Kasumi-1 (cell line): ENCODE measurements at places on chromosomes 2 and 18.

- DNase-seq, result no peak
These were observed 4.5 kb downstream of the NR4A2 start for GRCh38 chr2:156327835-156328695.

- DNase-seq, result no peak
These were observed 424.0 kb downstream of the ARHGAP15 start for GRCh38 chr2:143553261-143553660.

- no peak for DNase-seq
These were observed 32.9 kb downstream of the TPRKB start for GRCh38 chr2:73704285-73704684.

- no peak for DNase-seq
These were observed 23.7 kb downstream of the COL6A3 start for GRCh38 chr2:237390235-237390634.

- DNase-seq, result no peak
These were observed 7.3 kb upstream of the CDK5R2 start for GRCh38 chr2:218952160-218952559.

DNA sequence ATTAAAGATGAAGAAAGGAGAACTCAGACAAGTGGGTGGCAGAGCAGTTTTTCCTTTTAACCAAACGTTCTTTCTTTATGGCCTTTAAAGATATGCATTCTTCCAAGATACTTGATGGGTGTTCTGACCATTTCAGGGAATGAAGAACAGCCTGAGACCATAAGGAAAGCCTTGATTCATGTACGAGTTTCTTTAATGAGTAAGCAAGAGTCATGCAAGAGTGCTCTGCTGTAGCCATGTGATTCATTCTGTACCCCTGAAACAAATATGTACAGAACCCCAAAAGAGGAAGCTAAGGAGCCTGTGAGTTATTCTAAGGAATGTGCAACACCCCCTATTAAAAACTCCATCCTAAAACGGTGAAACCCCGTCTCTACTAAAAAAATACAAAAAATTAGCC is 372.8 kb downstream of the MTX2 start:
- no peak for DNase-seq

DNA sequence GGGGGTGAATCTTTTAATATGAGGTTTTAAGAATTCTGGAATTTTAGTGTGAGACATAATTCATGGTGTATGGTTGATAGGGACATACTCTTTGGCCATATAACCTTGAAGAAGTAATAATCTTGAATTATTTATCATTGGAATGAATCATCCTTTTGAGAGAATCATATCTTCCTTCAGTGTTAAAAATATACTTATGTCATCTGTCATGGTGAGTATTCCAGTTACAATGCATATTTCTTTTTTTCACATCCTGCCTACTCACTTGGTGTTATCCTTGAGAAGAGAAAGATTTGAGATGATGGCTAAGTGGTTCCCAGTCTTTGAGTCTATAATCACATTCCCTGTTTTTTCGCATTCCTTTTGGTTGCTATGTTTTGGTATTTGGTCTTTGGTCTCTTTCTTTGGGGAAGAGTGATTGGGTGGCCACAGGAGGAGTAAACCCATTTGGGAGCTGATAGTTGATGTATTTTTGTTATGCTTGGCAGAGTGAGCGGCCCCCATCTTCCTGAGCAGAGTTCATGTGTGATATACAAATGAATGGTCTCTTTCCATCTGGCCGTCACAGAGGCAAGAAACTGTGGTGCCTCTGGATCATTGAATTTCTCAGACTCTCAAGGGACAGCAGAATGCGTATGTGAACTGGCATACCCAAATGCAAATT is 21.6 kb downstream of the ASAP2 start:
- DNase-seq, result no peak

GRCh38 chr2:135607561-135607960 is 76.3 kb downstream of the R3HDM1 start:
- DNase-seq, result no peak

- peak; percentile 25 for DNase-seq
These were observed 659 bp downstream of the CHMP1B start for GRCh38 chr18:11851806-11852337.

GRCh38 chr18:48609820-48610815 is 71.3 kb downstream of the CTIF start:
- no peak for DNase-seq

GRCh38 chr2:36192983-36193382 is 162.6 kb upstream of the CRIM1 start:
- DNase-seq, result no peak

DNA sequence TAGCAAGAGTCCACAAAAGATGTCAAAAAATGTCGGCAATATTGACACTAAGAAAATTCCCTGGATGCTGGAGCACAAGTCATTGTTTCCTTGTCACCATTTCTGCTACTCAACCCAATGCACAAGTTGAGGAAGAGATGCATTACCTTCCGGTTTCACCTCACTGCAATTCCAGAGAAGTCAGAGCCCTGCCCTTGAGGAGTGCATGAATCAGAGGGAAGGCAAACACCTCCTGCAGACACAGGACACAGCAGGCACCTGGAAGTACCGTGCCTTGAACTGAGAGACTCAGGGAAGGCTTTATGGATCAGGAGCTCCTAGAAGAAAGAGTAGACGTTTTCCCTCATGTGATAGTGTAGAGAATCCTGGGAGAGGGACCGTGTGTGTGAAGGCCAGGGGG is 62.7 kb upstream of the ARL4C start:
- DNase-seq, result no peak

DNA sequence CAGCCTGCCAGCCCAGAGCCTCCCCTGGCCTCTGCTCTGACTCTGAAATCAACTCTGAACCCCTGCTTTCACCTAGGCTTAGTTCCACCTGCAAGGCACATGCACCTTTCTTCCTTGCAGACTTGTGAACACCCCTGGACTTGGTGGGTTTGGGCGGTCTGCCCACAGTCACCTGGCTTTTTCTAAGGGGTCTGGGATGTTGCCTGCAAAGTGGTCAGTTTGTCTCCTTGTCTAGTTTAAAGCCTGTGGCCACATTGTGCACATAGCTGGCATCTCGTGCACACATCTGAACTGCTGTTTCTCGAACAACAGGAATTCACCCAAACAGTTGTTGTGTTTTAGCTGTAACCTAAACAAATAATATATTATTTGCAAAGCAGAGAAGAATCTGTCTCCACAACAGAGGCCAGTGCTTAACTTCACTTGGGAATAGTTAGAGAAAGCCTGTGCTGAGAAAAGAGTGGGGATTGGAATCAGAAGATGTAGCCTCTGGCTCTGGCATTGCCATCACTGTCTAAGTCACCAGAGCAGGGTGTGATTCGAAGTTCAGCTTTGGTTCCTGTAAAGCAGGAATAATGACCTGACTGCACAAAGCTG is 108.5 kb downstream of the TMEM18 start:
- DNase-seq, result no peak

DNA sequence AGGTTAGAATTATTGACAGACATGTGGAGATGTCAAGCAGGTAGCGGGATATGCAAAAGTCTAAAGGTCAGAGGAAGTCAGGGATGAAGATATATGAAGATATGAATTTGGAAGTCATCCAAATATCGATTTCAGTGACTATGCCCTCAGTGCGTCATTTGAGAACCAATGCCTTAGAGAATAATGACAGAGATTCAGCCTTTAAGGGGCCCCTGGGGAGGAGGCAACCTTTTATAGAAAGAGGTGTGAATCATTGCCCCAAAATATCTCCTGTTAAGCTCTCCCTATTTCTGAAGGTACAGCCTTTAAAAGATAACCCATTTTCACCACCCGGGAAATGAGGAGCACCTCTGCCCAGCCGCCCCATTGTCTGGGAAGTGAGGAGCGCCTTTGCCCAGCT is 223.4 kb downstream of the NCKAP5 start:
- no peak for DNase-seq

- DNase-seq, result no peak
These were observed 420.8 kb upstream of the SPHKAP start for GRCh38 chr2:228602288-228602687.

GRCh38 chr18:3132700-3133099 is 87.1 kb downstream of the MYOM1 start:
- no peak for DNase-seq

DNA sequence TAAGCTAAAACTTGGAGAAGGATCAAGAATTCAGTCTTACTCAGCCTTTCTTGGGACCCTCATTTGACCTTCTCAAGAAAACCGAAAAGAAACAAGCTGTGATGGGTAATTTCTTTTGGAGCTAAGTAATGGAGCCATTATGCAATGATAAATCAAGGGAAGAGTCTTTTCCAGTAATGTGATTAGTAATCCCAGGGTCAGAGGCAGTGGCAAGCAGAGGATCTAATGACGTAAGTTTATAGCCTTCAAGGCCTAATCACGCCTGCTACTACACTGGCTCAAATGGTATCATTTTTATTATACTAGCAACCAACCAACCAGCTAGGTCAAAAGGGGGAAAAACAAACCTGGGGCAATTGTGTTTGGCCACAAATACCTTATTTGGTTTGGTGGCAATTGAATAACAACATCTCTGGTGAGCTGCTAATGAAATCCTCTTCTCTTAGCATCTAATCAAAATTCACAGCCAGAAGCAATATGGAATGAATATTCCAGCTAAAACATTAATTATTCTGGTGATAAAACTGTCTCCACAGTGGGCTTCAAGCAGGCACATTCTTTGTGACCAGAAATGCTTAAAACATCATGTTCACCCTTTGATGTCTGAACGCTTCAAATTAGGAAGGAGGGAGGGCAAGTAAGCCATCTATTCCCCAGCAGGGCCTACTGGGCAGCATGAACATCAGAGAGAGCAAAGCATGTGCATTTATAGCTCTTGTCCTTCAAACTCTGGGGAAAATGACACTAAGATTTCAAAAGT is 114.9 kb upstream of the SULT1C3 start:
- DNase-seq, result no peak

DNA sequence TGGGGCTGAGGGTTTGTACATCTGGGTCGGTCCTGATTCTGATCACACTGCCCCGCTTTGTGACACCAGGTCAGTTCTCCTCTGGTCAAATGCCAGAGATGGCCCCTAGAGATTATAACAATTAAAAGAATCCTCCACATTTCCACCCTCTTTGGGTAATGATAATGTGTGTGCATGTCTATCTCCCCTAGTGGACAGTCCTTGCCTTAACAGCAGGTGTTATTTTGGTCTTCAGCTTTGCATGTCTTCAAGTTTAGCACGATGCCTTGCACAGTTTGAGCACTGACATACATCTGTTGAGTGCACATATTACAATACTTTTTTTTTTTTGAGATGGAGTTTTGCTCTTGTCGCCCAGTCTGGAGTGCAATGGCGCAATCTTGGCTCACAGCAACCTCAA is 25.7 kb upstream of the COX7A2L start:
- DNase-seq, result no peak

DNA sequence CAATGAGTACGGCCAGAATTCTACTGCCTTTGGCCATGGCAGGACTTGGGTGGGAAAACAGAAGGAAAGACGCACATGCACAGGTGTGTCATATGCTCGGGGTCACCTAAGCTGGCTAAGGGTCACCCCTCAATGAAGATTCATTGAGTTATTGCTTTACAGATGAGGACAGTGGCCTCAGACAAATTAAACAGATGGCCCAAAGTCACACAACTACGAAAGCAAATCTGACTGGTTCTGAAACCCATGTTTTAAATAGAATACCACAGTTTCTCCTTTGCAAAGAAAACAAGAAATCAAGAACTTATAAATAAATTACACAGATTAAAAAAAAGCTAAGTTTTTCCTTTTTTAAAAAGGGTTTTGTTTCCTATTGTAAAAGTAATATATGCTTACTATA is 70.5 kb downstream of the ID2 start:
- no peak for DNase-seq

GRCh38 chr2:212640428-212640827 is 101.8 kb upstream of the ERBB4 start:
- DNase-seq, result no peak

DNA sequence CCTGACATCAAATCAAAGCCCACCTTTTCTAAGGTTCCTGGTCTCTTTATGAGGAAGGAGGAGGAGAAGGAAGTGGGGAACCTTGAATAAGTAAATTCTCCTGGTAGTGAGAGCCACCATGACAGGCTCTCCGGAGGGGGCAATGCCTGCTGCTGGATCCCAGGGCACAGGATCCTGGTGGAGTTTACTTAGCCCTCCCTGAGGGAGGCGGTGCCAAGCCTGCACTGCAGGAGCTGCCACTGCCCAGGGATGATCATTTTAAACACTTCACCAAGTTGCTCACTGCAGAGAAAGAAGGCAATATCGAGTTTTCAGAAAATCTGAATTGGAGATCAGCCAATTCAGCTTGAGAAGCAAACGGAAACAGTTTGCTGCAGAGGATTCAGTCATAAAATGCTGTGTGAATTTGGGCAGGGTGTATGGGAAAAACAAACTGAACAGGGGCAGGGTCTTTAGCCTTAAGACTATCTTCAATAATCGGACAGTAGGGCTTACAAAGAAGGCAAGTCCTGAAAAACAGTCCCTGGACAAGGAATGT is 200.7 kb downstream of the RAD51AP2 start:
- no peak for DNase-seq

DNA sequence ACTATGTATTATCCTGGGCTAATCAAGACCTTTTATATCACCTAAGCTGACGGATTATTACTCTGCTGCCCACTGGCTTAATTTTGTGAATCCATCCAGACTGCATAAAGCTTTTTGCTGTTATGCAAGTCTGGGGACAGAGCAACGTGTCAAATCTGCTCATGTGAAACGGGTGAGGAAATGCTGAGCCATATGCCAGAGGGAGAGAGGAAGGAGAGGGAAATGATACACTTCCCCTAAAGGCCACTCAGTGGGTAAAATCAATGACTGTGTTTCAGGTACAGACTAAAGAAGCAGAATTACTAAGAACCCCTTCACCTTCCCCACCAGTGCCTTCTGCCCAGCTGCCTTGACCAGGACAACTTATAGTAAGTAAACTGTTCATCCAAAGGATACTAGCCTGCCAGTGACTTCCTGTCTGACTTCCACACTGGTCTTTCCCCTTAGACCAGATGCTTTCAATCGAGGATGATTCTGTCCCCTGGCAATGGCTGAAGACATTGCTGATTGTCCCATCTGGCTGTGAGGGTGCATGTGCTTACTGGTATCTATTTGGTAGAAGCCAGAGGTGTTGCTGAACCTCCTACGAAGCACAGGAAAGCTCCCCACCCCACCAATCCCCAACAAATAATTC is 43.0 kb downstream of the STAT1 start:
- peak; percentile 83 for DNase-seq

- peak; percentile 75 for DNase-seq
These were observed 11.5 kb downstream of the GPR55 start for GRCh38 chr2:230913406-230914143.

GRCh38 chr18:36099311-36099710 is 29.8 kb downstream of the SLC39A6 start:
- no peak for DNase-seq

GRCh38 chr2:143754742-143755141 is 625.5 kb downstream of the ARHGAP15 start:
- peak; percentile 19 for DNase-seq
